ENCODE measurements at places on chromosomes 6 and 20. TPM values are rescaled to one million over a fixed set of nuclear protein-coding genes. Genes with fewer than 3 reads are reported as not detected.

DNA sequence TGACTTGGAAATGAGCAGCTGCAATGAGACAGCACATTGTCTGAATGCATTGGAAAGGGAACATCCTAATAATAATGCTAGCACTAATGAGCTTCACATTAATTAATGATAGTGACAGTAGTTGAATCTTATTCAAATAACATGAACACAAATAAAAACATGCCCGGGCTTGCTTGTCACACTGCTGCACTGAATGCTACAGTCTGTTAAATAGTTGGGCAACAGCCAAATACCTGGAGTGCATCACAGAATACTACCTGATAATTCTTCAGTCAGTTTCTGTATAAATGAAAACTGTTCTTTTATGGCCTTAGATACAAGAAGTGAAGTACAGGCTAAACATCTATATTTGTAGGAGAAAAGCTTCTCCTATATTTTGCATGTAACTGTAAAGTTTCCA, 458.7 kb downstream of the RNF144B start:
- DNase-seq, result no peak

The LPIN3 gene
- 26.8 TPM for total RNA-seq

The AGER gene
- 7.5 TPM for total RNA-seq

GRCh38 chr6:52544602-52545405, 32.1 kb downstream of the TRAM2 start:
- no peak for DNase-seq

The KIF25 gene
- not detected for total RNA-seq

DNA sequence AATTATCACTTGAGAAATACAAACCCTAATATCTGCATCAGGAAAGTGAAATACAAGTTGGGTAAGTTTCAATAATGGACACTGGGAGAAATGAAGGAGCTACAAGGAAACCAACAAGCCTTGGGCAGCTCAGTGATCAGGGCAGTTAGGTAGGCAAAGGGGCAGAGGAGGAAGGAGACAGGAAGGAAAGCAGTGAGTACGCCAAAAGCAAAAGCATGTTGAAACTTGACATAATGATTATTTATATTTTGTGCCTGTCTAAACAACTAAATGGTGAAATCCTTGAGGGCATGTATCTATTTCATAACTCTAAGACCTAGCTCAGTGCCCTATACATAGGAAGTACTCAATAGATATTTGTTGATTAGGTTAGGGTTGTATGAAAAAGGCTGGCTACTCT, 23.3 kb downstream of the PXT1 start:
- DNase-seq, result no peak

- DNase-seq, result no peak
These were observed 75.7 kb downstream of the BMP7 start for GRCh38 chr20:57190536-57191264.

GRCh38 chr6:151172751-151173150, 67.0 kb upstream of the AKAP12 start:
- DNase-seq, result no peak

GRCh38 chr20:15406072-15406471, 1068.7 kb upstream of the FLRT3 start:
- no peak for DNase-seq

The C6orf62 gene
- 122 TPM for total RNA-seq

DNA sequence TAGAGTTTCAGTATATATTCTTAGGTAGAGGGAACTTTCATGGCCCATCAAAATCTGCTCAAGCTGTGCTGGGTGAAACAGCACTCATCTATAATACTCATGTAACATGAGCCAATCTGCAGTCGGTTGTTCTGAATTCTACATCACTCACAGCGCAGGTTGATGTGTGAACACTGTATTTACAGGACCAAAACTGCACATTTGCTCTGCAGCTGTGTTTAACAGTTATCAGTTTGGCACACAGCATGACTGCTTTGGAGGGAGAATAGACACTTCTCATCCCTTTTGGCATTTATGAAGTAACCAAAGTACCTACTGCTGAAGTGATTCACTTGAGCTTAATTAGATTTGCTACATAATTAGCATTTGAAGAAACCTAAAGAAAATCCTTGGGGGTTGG, 225.1 kb downstream of the BCKDHB start:
- DNase-seq, result no peak

GRCh38 chr20:47141350-47141921, 215.1 kb downstream of the ZMYND8 start:
- DNase-seq, result no peak

The DZANK1 gene
- total RNA-seq, result 4.2 TPM

The SPINT4 gene
- not detected for total RNA-seq

The PPP1R16B gene
- 4.8 TPM for total RNA-seq

DNA sequence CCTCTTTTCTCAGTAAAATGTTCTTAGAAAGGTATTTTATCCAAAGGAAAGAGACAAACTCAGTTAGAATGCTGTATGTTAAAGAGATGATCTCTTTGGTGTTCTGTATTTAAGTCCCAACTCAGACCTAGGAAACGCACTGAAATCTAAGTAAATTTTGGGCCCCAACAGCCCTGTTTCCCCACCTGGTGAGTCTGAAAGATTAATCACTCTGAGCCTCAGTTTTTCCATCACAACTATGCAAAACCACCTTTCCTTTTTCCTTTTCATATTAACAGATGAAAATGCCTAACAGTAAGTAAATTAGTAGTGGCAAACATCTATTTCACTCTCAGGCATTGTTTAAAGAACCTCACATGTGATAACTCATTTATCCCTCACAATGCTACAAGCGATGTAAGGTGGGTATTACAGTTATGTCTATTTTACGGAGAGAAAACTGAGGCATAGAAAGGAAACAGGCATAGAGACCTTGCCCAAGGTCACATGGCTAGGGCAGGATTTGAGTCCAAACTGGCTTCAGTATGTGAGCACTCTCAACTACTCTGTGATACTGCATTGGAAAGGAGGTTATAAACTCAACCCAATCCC, 36.0 kb upstream of the FAM83C start:
- no peak for DNase-seq

The KCNS1 gene
- 0.21 TPM for total RNA-seq

- no peak for DNase-seq
These were observed 75.1 kb upstream of the MC3R start for GRCh38 chr20:56173438-56173837.

DNA sequence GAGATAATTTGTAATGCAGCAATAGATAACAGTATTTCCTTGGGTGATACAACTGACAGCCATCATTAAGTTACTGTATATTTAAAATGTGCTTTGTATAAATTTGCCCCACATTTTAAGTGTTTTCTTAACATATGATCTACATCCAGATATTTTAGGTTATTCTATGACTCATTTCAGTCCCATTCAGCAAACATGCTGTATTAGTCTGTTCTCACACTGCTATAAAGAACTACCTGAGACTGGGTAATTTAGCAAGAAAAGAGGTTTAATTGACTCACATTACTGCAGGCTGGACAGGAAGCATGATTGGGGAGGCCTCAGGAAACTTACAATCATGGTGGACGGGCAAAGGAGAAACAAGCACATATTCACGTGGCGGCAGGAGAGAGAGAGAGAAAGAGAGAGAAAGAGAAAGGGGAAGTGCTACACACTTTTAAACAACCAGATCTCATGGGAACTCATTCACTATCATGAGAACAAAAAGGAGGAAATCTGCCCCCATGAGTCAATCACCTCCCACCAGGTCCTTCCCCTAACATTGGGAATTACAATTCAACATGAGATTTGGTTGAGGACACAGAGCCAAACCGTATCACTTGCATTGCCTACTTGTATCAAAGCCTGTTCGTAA, 9.6 kb upstream of the CHD6 start:
- DNase-seq, result no peak

DNA sequence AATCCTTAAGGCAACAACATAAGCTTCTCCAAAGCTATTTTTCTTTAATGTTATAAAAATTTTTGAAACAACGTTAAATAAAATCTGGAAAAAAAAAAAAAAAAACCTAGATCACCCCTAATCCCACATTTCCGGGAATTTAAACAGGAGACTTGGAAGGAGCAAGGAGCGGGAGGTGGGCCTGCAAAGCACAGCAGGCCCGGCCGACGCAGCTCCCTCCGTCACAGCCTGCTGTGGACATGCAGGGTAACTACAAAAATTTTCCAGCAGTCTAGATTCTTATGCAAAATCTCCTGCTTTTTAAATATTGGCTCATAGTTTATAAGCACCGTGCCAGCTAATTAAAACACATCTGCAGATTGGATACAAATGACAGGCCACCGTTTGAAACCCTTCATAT, 23.5 kb downstream of the FOXF2 start:
- no peak for DNase-seq

GRCh38 chr20:49768204-49769047, 44.2 kb upstream of the SLC9A8 start:
- DNase-seq, result peak; percentile 81

DNA sequence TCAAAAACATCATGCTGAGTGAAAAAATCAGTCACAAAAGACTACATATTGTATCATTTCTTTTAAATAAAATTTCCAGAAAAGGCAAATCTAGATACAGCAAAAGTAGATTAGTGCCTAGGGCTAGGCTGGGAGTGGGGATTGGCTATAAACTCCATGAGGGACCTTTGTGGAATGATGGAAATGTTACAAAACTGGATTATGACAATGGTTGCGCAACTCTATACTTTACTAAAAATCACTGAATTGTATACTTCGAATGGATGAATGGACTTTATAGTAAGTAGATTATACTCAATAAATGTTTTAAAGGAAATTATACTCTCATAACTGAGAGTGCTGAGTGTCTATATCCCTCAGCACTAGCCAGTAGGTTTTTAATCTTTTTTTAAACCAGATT, 4.3 kb downstream of the HMGN3 start:
- no peak for DNase-seq

DNA sequence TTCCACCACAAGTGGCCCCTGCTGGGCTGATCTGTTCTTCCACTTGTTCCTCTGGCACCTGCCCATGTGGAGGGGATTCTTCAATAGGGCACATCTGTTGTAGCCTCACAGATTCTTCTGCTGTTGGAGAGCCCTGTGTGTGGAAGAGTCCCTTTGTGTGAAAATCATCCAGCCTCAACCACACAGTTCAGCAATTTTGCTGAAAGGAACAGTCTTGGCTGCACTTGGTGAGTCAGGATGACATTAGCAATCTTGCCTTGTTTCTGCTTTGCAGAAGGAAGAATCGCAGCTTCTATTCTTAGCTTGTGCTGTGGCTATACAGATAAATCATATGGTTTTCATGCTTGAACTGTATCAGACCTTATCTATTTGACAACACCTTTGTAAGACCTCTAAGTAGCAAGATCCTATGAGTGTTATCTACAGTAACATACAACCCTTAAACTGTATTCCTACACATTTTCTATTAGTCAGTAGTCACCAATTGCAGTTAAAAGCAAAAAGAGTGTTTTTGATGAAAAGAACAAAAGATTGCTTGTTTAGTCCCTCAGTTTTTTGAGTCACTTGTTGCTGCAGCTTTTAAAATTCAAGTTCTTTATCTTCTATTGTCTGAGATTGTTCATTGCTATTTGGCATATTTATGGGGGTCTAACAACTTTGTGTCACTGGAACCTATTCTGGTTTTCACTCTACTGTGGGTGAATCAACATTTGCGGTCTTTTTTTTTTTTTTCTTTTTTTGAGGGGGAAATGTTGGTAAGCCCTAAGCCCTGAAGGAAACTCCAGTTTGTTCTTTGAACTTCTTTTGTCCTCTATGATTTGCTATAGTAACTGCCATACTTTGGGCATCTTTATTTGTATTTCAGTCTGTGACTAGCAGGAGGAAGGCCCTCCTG, 231.6 kb downstream of the TFAP2B start:
- DNase-seq, result no peak

The BPIFB2 gene
- not detected for total RNA-seq

DNA sequence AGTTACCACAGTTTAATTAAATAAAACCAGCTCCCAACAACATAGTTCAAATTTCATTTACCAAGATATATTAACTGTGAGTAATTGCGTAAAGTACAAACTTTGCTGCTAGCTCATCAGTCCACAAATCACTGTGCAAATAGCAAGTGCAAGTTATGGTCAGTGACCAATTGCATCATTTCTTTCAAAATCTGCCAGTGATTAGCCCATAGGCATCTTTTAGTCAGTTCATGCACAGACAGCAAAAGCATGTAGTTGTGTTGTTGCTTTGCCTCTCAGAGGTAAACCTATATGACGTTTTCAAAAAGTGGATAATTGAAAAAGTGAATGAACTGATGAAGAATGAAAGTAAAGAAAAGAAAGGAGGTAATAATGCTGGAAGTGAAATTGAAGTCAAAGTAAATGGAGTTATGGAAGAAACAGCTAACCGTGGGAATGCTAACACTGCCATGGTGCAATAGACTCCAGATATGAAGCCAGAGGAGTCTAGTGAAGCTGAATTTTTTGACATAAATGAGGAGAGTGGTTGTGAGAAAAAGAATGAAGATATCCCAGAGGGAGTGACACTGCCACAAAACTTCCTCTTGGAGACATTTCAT, 36.5 kb downstream of the ENPP1 start:
- DNase-seq, result no peak

DNA sequence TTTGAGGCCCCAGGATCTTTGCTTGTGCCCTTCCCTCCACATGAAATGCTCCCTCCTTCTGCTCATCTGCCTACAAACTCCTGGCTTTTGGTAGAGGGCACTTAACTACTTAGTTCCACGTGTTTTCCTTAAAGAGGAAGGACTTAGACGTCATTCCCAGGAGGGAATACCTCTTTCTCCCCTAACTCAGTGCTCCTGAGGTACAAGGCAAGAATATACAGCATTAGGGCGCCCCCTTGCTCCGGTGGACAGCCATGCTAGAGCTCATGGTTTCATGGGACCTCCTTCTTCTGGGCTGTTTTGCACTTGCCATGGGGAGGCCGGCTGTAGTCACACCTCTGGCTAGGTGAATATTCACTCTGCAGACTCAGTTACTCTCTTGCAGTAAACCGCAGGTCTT, 93.8 kb upstream of the LY86 start:
- DNase-seq, result peak; percentile 30

DNA sequence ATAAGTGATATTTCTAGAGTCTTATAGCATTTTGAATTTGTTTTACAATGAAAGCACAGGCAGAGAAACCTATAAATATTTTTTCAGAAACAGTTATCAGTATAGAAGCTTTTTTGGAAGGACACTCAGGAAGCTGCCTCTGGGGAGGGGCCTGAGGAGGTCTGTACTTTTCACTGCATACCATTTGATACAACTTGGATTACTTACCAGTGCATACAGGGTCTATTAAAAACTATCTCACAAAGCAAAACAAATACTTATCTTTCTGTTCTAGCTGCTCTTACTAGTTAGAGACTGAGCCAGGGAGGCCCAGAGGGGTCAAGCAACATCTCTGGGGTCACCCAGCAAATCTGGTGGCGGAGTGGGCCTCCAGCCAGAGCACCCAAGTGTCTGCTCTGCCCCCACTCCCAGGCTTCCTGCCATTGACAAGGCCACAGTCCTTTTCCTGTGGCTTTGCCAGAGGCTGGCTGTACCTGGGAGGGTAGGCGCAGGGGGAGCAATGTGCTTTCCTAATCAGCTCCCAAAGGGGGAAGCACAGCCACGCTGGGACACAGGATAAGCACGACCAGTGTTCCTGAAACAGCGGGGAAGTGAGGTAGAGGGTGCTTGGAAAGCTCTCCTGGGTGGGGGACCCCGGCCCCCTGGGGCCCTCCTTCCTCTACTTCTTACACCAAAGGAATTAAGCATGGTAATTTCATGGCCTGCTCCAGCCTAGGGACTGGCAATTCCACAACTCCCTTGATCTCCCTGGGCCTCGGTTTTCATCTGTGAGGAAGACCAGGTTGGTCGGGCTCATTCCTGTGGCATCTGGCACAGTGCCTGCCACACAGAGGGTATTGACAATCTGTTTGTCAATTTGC, 7.8 kb downstream of the TCF15 start:
- no peak for DNase-seq

Measured in tibial nerve (tissue), 4 donors.